ENCODE measurements at places on chromosomes 5 and 9.
A peak's percentile ranks its signal among the peaks of the same experiment; 100 is the strongest.

DNA sequence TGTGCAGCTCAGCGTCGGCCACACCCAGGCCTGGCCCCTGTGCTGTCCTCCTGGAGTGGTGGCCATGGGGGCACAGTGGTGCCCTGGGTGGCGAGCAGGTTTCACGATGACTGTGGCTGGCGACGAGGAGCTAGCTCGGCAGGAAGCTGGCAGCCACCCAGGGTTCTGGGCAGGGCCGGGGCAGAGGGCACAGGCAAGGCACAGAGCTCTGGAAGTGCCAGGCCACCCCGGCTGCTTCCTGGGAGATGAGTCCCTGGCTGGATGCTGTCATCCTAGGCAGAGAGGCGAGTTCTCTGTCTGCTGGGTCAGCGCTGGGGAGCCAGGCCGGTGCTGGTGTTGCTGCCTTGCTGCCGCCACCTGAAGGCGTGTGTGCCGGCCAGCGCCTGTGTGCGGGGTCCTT, 51.7 kb downstream of the RXRA start:
- DNase-seq, result no peak

DNA sequence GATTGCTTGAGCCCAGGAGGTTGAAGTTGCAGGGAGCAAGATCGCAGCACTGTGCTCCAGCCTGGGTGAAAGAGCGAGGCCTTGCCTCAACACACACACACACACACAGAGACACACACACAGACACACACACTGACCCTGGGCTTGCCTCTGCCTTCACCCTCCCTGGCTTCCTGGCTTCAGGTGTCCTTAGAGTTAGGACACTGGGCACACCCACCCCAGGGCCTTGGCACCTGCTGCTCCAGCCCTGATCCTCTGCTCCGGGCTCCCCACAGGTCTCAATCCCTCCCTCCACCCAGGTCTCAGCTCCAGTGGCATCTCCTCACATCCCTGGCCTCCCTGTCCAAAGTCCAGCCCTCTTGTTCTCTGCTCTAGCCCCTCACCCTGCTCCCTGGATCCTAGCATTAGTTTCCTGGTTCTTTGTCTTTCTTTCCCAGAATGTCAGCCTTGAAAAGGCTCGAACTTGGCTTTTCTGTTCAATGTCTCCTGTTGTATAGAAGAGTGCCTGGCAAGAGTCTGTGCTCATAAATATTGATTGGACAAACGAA, 212.9 kb downstream of the C9orf50 start:
- DNase-seq, result no peak

DNA sequence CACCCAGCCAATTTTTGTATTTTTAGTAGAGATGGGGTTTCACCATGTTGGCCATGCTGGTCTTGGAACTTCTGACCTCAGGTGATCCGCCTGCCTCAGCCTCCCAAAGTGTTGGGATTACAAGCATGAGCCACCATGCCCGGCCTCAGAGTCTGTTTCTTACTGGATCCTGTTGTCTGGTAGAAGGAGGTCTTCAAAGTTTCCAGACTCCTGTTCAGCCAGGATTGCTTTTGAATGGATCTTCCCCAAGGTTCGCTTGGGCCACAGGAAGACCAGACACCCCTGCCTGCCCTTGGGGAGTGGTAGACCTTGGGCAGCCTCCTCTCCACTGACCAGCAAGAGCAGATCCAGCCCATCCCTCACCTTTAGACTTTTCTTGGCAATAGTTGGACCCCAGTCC, 7.6 kb upstream of the LCN2 start:
- DNase-seq, result no peak

GRCh38 chr5:156819967-156820581, 30.0 kb upstream of the PPP1R2B start:
- peak; percentile 64 for DNase-seq

- DNase-seq, result no peak
These were observed 30.1 kb downstream of the GALNT10 start for GRCh38 chr5:154220625-154221024.

DNA sequence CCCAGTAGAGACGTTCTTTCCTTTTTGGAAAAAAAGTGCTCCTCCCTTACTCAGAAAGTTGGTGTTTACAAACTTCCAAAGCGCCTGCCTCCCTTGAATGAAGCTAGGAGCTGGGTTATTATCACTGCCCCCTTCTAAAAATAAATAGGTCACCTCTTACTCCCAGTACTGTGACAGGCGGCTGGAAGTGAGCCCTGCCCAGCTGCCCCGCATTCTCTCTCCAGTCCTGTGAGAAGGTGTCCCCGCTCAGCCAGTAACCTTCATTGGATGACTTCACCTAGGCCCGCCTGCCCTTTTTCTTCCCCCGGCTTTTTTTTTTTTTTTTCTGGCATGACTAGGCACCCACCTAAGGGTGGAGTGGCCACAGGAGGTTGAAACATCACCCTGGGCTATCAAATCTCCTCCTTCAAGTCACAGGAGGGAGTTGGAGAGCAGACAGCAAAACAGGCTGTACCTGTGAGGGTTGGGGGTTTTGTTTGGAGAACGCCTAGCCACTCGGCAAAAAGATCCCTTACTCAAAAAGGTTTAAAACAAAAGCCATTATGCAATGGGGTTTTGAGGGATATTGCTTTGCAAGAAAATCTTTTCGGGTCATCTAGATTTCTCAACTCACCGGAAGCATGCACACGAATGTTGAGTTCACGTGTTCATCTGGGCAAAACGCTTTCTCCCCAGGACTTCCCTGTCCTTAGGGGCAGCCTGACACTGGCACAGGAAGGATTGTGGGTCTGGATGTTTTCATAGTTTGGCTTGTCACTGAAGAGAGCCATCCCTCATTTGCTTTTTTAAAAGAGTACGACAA, 43.3 kb upstream of the ZNF622 start:
- DNase-seq, result no peak

GRCh38 chr5:82278711-82279370, 687 bp upstream of the RPS23 start:
- DNase-seq, result no peak

GRCh38 chr9:5629312-5630080, 589 bp downstream of the RIC1 start:
- peak; percentile 75 for DNase-seq

DNA sequence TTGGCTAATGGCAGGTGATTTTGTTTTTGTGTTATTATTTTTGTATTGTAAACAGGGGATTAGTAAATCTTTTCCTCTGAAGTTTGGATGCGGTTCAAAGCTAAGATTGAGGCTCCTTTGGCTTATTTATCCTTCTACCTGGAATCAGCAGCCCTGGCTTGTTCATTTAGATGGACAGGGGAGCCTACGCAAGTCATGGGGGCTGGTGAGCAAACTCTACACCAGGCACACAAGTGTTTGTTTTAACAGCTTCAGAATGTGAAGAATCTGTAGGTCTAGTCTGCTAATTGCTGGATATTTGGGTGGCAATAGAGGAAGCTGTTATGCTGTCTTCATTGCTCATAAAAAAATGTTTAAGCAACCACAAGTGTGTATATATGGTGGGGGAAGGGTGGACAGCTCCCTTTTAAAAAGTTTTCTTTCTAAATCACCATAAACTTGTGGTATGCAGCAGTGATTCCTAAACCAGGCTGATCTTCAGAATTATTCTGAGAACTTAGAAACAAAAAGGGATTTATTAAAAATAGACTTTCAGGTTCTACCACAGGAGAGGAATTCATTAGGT, 20.7 kb downstream of the ZNF462 start:
- no peak for DNase-seq

- no peak for DNase-seq
These were observed 439.5 kb downstream of the ACTL7B start for GRCh38 chr9:108416324-108416723.

GRCh38 chr9:38315085-38315595, 77.4 kb upstream of the ALDH1B1 start:
- no peak for DNase-seq

- no peak for DNase-seq
These were observed 866 bp upstream of the SEMA6A start for GRCh38 chr5:116575326-116576052.

DNA sequence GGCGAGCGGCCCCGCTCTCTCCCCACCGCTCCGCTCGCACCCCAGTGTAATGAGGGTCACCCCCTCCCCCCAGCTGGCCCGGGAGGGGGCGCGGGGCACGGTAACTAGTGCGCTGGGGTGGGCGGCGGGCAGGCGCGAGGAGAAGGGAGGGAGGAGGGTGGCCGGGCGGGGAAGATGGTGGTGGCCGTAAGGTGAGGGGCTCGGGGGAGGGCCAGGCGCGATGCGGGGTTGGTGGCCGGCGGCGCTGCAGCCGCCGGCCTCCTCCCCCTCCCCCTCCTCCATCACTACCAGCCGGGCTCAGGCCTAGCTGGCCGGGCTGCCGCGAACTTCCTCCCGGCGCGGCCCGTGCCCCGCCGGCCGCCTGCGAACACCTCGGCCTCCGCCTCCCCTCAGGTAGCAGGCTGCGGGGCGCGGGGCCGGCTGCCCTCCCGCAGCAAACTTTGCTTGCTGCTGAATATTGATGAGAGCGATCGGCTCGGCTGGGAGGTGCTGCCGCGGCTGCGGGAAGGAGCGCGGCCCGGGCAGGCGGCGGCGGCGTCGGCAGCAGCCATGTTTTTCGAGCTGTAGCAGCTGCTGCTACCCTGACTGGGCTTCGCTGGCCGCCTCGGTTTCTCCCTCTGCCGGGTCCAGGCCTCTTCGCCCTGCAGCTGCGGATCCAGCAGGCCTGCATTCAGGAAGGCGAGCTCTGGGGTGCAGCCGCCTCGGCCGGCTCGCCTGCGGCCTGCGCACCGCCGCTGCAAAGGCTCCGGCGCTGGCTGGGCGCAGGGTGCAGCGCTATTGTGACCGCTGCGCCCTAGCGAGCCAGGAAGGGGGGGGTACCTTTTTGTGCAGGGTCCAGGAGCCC, 502 bp downstream of the NSD1 start:
- DNase-seq, result peak; percentile 68

- peak; percentile 33 for DNase-seq
These were observed 232.8 kb downstream of the PDE4D start for GRCh38 chr5:59660737-59661136.

GRCh38 chr5:3531320-3531986, 64.2 kb upstream of the IRX1 start:
- no peak for DNase-seq

DNA sequence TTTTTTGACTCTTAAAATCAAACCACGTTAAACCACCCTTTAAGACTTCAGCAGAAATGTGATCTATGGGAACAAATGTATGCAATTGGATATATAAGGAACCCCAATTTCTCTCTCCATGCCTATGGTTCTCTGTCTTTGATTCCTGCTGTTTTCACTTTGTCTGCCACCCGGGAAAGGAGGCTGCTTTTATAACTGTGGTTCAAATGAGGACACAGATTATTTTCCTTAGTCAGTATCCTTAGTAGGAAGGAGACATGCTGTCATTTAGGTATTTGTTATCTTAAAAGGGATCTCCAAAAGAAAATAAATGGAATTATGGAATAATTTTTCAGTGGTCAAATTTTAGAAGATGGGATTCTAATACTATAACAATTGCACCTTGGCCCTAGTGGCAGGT, 176.1 kb upstream of the NREP start:
- no peak for DNase-seq

DNA sequence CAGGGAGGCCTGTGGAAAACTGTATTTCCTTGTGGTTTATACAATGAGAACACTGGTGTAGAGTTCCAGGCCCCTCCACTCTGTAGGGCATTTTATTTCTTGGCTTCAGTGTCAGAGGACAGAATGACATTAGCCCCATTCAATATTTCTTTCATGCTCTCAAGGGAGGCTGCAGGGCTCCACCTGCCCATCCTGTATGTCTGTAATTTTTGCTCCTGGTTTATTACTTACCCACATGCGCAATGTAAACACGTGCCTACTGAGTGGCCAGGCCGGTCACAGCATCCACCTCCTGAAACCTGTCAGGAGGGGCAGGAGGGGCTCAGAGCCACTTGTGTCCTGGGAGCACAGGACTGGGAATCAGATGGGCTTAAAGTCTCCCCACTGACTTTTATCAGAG, 82.4 kb downstream of the GADD45G start:
- no peak for DNase-seq

- peak; percentile 35 for DNase-seq
These were observed 3.6 kb upstream of the B4GALT1 start for GRCh38 chr9:33170464-33171415.

- DNase-seq, result no peak
These were observed 46.2 kb upstream of the RUFY1 start for GRCh38 chr5:179504191-179504590.

GRCh38 chr5:151092762-151093161, 11.9 kb upstream of the TNIP1 start:
- no peak for DNase-seq

- DNase-seq, result no peak
These were observed 441.9 kb downstream of the PLK2 start for GRCh38 chr5:58018016-58018415.

GRCh38 chr5:52743012-52743411, 44.7 kb upstream of the ITGA1 start:
- DNase-seq, result no peak

DNA sequence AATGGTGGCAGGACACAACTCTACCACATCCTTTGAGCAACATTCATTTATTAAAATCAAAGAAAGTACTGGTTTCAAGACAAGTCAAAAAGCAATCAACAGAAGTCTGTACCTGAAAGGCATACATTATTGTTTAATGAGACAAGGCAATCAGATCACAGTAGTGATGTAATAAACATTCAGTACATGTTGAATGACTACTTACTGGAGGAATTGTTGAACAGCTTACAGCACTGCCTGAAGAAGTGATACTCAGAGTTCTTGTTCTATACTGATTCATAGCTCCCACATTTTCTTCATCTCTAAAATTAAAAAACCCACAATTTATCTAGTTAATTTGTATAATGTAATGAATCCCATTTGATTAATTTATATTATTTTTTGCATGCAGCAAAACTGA, 18.2 kb downstream of the RIOK2 start:
- no peak for DNase-seq

DNA sequence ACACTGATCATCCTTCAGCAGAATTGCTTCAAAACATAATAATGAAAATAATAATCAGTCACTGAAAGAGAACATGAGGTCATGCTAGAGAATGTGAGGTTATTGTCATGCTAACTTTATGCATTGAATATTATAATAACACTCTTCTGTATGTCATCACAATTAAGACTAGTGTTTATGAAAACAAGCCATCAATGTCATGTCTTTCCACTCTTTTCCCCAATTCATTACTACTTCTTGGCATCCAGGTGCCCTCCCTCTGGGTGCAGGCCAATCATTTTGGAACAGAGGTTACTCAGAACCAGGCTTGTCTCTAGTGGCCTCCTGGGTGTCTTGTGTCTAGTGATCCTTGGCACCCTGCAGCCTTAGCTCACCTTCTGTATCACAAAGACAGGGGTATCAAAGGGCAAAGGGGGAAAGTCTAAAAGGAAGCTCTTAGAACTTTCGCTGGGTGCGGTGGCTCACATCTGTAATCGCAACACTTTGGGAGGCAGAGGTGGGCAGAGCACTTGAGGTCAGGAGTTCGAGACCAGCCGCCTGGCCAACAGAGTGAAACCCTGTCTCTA, 217.6 kb upstream of the PIK3R1 start:
- DNase-seq, result no peak

- peak; percentile 8 for DNase-seq
These were observed 18.7 kb downstream of the ROPN1L start for GRCh38 chr5:10460252-10460906.

DNA sequence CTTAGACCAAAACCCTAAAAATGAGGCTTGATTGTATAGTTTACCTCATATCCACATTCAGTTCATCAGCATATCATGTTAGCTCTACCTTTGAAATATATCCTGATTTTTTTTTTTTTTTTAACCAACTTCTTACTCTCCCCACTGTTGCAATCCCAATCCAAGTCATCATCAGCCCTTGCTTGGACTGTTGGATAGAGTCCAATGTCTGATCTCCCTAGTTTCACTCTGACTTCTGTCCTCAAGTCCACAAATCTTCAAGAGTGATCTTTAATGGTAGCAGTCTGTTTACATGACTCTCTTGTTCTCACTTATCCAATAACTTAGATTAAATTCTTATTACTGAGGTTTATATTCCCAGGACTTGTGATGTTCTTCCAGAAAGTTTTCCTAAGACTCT, 30.8 kb downstream of the NAA35 start:
- DNase-seq, result no peak

GRCh38 chr5:102753889-102754766, 977 bp upstream of the PAM start:
- no peak for DNase-seq
